Liver (tissue), 10 donors: ENCODE measurements at places on chromosomes 7 and 10.

DNA sequence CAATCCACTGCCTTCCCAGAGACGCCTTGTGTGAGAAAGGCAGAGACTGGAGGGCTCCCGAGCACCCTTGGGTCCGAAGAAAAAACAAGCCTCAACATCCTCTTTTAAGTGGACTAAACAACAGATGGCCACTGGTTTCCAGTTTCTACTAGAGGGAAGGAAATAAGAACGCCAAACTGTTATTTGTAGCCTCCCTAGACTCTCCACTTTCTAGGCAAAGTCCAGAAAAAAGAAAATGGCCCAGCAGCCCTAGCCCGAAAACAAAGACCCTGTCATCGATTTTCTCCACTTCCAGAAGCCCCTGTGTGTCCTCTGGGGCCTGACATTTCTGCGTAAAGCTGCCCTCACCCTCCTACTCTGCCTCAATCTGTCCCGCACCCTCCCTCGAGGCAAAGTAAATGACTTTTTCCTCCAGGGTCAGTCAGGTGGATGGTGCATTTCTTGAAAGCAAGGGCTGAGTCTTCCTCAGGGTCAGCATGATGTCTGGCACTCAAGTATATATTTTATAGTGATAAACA is 6.0 kb downstream of the RGS10 start:
- DNase-seq = no peak

DNA sequence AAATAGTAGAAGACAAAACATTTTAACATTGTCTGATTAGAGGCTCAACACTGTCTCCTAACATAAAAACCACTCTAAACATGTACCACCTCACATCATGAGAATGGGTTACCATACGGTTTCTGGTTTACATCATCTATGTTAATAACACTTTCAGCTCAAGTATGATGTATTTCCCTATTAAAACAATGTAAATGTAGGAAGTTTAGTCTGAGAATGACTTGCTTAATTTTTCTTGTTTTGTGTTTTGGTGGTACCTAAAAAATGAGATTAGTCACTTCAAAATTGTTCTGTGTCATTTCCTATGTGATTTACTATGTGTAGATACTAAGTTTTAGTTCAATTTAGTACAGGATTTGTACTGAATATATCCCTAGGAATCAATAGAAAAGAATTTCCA is 195.8 kb upstream of the SEMA3C start:
- no peak for DNase-seq

- DNase-seq = no peak
Observed at GRCh38 chr7:135697276-135698049, 30.5 kb downstream of the SLC13A4 start.

DNA sequence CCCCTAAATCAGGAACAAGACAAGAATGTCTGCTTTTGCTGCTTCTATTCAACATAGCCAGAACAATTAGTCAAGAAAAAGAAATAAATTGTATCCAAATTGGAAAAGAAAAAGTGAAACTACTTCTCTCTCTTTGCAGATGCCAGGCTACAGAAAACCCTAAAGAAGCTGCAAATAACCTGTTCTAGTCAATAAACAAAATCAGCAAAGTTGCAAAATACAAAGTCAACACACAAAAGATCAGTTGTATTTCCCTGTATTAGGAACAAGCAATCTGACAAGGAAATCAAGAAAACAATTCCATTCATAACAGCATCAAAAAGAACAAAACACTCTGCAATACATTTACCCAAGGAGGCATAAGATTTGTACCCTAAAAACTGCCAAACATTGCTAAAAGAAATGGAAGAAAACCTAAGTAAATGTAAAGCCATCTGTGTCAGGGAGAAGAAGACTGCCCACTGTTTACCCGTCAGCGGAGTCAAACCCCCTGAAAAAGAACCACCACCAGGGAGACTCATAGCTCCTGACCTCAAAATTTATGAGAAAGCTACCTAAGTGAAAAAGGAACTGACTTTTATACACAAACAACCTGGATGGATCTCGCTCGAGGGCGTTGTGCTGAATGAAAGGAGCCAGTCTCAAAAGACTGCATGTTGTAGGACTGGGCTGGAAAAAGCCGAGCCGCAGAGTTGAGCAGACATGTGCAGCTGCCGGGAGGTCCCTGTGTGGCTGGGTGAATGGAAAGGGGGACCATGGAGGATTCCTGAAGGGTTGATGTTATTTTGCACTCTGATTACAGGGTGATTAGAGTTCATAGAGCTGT is 263.1 kb downstream of the MAD1L1 start:
- no peak for DNase-seq

DNA sequence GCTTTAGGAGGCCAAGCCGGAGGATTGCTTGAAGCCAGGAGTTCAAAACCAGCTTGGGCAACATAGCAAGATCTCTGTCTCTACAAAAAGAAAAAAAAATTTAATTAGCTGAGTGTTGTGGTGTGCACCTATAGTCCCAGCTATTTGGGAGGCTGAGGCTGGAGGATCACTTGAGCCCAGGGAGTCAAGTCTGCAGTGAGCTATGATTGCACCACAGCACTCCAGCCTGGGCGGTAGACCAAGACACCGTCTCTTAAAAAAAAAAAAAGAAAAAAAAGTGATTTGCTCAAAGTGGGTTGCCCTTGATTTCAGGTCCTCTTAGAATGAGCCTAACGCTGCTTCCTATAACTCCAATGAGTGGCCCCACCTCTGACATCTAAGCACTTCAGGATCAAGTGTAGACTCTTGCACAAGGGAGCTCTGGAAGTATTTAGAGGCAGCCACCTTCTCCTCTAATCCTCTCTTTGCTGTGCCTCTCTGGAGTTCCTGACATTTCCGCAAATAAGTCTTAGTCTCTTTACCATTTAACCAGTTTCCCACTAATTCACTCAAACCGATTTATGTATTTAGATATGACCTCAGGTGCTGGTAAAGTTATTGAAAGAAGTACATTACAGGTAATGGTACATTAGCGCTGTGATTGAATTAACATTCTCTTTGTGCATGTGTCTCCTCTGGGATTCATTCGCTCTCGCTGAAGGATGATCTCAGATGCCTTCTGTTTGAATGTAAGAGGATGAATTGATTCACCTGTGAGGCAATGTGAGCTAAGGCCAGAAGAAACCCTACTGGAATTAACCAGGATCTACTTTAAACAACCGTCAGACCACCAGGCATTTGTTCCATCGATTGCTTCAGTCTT is 60.8 kb upstream of the CELF2 start:
- no peak for DNase-seq

GRCh38 chr10:63801166-63801565 is 280.0 kb downstream of the REEP3 start:
- DNase-seq = no peak

DNA sequence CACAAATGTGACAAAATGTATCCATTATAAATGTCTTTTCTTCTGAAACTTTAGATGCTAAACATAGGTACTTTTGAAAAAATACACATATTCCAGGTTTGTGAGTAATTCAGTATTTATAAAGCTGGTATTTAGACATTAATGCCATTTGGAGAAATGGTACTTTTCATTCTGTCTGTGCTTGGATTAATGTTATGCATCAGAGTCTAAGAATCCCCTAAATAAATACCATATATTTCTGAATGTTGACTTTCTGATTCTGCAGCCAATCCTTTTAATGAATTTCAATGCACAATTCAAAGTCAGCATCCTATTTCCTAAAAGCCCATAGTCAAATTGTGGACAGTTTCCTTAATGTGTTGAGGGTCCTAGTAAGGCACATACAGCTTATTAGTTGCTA is 145.0 kb downstream of the DKK1 start:
- no peak for DNase-seq

GRCh38 chr10:21526860-21527597 is 1.5 kb upstream of the SKIDA1 start:
- DNase-seq = peak; percentile 78

DNA sequence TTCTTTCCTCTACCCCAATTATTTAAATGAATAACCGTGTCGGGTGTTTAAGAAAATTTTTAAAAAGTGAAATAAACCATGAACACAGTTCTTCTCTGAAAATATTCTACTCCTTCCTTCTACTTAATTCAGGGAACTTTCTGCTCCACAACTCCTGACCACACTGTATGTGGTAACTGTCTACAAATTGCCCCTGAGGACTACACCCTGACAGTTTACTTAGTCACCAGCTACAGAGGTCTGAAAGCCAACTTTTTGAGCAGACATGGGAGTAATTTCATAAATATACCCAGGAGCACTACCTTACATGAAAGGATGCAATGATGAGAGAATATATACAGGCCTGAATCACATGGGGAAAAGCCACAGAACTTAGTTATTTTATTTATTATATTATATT is 523.2 kb upstream of the SORCS1 start:
- DNase-seq = no peak

DNA sequence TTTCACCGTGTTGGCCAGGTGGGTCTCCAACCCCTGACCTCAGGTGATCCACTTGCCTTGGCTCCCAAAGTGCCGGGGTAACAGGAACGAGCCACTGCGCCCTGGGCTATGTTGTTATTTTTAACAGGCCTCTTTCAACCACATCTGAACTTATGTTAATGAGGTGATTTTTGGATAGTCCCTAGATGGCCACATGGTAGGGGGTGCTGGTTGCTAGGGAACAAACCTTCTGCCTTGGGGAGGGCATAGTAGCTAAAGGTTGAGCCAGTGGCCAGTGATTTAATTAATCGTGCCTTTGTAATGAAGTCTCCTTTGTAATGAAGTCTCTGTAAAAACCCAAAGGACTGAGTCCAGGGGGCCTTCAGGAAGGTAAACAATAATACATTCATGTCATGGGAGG is 9.1 kb downstream of the COMTD1 start:
- DNase-seq = no peak
